ENCODE measurements at places on chromosomes 6 and 20.

GRCh38 chr6:35052694-35053565, 88.2 kb downstream of the TCP11 start:
- no peak for DNase-seq

- DNase-seq = no peak
Observed at GRCh38 chr20:9397928-9398327, 116.5 kb upstream of the LAMP5 start.

DNA sequence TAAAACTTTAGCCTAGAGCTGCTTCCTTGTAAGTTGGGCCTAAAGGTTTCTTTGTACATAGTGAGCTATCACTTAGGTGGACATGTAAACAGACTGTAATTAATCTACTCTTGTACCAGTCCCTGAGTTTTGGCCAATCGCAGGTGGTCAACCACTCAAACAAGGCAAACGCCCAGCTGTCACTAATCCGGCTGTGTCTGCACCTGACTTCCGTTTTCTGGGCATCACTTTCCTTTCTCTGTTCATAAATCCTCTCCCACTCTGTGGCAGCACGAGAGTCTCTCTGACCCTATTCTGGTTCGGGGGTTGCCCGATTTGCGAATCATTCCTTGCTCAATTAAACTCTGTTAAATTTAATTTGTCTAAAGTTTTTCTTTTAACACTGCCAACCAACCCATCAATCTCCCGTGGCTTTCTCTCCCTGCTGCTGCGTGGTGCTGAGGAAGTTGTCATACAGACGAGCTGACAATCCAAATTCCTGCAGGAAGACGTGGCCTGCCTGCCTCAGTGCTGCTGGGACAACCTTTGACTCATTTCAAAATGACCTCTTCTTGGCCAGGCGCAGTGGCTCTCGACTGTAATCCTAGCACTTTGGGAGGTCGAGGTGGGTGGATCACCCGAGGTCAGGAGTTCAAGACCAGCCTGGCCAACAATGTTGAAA, 206.3 kb downstream of the QKI start:
- DNase-seq = no peak

- DNase-seq = no peak
Observed at GRCh38 chr6:102390541-102390940, 997.0 kb downstream of the GRIK2 start.

GRCh38 chr6:1765160-1765903, 155.6 kb downstream of the FOXC1 start:
- no peak for DNase-seq

DNA sequence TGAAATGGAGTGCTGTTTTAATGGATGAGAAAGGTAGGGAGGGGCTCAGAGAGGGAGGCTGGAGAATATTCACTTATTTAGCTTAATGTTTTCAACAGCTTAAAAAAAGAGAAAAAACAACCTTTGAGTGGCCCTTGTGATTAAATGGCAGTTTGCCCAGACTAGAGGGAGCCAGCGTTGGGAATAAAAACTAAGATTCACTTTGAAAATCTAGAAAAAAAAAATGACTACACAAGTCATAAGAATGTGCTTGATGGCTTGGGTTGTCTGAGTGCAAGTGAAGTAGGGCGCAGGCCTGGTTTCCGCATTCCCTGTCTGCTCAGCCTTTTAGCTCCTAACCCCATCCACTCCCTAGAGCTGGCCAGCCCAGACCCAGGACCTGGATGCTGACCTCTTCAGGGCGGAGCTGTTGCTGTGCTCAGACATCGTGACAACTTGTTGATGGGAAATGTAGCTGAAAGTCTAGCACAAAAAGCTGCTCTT, 28.9 kb downstream of the UTRN start:
- DNase-seq = no peak

- DNase-seq = no peak
Observed at GRCh38 chr6:100035873-100036653, 42.0 kb upstream of the MCHR2 start.

- no peak for DNase-seq
Observed at GRCh38 chr20:49747707-49748524, 34.2 kb upstream of the B4GALT5 start.

DNA sequence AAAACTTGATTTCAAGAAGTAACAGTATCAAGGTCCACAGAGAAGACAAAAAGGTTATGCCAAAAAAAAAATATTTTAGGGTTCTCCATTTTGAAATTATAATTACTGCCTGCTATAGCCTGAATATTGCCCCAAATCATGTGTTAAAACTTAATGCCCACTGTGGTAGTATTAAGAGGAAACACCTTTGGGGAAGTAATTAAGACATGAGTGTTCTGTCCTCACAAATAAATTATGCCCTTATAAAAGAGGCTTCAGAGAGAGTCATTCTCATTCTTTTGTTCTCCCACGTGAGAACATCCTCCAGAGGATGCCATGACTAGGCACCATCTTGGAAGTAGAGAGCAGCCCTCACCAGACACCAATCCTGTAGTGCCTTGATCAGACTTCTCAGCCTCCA, 66.2 kb downstream of the GMDS start:
- DNase-seq = no peak

- no peak for DNase-seq
Observed at GRCh38 chr20:56383334-56383733, 8.7 kb downstream of the AURKA start.

DNA sequence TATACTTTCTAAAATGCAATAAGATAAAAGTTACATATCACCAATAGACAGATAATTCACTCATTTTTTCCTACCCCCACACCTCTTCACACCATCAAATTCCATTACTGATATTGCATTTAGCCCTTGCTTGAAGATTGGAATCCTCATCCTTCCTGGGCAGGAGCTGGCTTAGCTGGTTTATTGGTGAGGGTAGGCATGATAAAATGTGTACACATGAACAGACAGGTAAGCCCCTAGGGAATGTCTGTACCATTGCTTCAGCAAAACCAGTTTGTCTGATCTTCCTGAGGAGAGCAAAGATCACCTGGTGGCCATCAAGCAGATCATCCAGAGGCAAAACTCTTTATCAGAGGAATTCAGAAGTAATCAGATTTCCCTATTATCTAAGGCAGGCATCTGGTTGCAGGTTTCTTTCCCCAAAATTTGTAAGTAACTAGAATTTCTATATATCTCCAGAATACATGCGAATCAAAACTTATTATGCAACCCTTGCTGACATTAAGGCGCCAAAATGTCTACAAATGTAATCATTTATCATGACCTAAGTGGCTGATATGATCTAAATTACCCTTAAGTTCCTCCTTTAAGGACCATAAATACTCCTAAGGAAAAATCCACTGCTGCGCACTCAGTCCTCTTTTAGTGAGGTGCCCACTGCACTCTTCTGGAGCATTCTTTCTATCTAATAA, 6.6 kb upstream of the FABP7 start:
- no peak for DNase-seq

GRCh38 chr6:24072038-24072746, 53.8 kb upstream of the NRSN1 start:
- DNase-seq = no peak

DNA sequence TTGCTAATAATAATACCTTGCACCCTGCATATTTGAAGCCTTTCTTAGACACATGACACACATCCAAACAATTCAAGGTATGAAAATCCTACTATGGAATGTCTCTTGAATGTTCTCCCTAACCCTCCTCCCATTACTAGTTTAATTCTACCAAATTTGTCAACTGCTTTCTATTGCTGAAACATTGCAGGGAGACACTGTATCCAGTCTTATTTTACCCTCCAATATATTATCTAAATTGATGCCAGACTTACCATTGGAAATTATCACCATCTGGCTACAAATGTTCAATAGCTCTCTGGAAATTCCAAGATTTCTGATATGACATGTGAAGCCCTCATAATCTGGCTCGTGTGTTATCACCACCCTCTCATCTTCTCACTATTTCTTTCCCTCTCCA, 1027.3 kb upstream of the CITED2 start:
- DNase-seq = no peak

- DNase-seq = no peak
Observed at GRCh38 chr6:160160450-160160849, 38.8 kb downstream of the SLC22A1 start.

DNA sequence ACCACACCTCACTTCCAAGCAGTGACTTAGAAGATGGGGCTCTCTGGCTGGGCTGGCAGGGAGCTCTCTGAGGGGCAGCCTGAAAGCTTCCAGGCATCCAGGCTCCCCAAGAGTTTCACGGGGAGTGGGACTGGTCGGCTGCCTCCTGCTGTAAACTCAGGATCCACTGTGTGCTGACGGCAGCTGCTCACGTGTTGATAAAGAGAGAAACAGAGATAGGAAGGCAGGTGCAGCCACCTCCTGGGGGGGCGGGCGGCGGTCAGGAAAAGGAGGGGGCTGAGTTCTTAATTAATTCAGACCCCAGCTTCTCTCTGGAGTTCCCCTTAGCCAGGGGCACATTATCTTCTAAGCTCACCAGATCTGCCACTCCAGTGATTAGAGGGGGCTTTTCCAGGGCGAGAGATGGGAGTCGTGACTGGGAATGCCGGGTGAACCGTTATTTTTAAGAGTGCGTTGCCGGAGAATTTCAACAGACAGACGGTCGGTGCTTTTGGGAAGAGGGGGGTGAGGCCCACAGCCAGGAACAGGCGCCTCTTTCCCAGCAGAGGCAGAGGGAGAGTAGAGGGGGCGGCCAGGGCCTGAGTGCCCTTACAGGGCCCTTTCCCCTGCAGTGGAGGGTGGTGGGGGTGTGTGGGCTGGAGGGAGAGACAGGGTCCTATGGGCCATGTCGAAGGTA, 70.9 kb downstream of the CD40 start:
- DNase-seq = no peak

DNA sequence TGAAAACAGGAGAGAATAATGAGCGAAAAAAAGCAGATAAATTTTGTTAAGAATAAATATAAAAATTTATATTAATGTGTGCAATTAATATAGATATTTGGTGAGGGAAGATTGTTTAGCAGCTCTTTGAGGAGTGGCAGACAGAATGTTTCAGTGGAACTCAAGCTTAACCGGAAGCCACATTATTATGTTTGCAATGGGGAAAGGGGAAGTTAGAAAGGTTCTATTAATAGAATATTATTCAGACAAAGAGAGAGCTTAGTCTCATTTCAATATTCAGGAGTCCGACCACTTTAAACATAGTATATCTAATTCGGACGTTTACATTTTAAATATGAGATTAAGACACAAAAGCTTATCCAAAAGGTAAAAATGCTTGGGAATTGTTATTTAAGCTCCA, 81.6 kb upstream of the KHDRBS2 start:
- DNase-seq = no peak

GRCh38 chr6:150586850-150587359, 12.8 kb upstream of the PLEKHG1 start:
- no peak for DNase-seq

GRCh38 chr20:59393142-59393541, 92.7 kb downstream of the EDN3 start:
- no peak for DNase-seq

GRCh38 chr6:112680091-112680490, 333.0 kb downstream of the RFPL4B start:
- DNase-seq = no peak

GRCh38 chr6:21149470-21149869, 444.1 kb upstream of the SOX4 start:
- no peak for DNase-seq

DNA sequence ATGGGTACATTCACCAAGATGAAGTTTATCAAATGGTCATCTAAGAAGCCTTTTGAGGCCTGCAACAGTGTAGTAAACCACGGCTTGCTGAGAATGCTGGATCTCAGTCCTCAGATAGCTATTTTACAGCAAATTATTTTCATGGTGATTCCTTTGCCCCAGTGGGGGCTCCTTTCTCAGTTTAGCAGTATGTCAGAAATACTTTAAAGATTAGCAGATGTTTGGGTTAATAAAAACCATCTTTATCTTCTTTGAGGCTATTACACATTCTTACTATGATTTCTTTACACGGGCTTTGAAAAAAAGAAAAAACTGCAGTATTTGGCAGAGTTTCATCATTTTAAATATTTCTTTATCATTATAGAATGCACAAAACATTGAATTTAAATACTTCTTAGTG, 10.7 kb downstream of the MYLIP start:
- no peak for DNase-seq

DNA sequence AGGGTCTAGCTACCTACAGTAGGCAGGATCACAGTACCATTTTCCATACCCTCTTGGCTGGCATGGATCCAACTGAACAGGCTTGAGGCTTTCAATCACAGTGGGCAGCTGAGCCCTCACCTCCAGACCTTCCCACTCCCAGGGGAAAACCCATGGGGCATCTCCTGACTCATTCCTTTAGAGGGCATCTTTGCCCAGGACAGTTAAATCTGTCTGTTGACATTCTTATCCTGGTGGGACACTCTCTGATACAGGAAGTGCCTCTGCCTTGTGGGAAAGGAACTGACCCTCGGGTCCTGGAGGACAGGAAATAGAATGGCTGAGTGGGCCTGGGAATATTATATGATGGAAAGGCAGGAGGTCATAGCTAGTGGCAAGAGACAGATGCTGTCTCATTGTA, 10.2 kb upstream of the EPB41L1 start:
- DNase-seq = no peak

DNA sequence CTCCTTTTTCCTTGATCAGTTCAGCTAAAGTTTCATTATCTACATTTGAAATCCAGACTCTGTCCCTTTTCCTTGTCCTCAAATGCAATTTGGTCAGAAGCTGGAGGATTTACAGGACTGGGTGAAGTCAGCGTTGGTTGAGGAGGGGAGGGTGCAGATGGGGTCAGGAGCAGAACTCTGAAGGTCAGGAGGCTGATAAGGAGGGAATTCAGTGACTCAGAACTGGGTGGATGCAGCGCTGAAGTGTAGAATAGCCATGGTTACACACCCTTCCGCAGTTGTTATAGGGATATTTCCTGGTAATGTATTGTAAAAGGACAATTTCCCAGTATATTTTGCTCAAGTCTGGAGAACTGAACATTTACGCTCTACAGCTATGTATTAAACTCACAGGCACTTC, 133.1 kb upstream of the FOXA2 start:
- DNase-seq = no peak

- DNase-seq = no peak
Observed at GRCh38 chr6:102187186-102187585, 793.7 kb downstream of the GRIK2 start.

- DNase-seq = no peak
Observed at GRCh38 chr6:39861663-39862062, 69.5 kb downstream of the DAAM2 start.

DNA sequence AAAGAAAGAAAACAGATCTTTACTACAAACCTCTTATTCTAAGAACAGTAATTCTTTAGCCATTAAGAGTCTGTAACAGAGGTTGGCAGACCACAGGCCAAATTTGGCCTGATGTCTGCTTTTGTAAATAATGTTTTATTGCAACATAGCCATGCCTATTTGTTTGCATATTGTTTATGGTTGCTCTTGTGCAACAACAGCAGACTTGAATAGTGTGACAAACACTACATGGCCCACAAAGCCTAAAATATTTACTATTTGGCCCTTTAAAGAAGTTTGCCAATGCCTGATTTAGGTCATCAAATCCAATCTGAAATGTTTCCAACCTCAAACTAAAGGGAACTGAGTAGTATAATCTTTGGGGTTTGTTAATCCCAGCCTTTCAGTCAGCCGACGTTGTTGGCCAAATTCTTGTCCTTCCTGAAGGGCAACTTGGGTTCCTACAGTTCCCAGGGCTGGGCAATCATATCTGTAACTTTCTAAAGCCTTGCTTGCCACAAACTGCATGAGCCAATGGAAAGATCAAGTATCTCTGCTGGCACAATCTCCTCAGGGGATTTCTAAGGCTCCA, 33.9 kb upstream of the TBC1D20 start:
- no peak for DNase-seq
